ENCODE measurements at places on chromosomes 4 and X. TPM values are rescaled to one million over a fixed set of nuclear protein-coding genes. Genes with fewer than 3 reads are reported as not detected.

GRCh38 chr4:127982445-127982844, 17.2 kb downstream of the ABHD18 start:
- DNase-seq: no peak

DNA sequence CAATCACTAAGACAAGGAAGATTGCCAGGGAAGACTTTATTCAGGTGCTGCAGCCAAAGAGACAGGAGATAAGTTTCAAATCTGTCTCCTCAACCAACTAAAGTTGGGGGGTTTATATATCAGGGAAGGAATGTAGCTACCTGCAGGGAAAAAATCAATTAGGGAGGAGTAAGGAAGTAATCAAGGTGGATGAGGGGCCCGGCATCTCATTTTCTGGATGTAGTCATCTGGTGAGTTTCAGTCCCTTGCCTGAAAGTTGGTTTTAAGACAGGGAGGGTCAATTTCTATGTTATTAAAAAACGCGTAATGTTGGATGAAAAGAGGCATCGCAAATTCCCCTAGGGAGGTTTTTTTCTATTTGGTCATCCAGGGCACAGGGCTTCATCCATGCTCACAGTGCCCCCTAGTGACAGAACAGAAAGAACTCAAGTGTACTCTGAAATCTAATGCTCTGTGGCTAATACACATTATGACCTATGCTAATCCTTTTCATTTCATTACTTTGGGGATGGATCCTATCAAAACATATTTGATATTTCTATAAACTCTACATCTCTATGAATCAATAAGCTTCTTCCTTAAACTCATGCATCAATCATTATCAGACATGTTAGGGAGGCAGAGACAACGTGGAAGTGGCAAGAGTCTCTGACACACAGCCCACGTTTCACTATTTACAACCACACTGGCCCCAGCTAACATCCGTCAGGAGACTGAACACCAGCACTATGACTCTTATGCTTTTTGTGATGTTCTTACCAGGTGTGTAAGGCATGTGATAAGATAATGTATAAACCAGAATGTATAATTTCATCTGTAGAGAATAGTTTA, 1577.0 kb upstream of the TENM3 start:
- no peak for DNase-seq

DNA sequence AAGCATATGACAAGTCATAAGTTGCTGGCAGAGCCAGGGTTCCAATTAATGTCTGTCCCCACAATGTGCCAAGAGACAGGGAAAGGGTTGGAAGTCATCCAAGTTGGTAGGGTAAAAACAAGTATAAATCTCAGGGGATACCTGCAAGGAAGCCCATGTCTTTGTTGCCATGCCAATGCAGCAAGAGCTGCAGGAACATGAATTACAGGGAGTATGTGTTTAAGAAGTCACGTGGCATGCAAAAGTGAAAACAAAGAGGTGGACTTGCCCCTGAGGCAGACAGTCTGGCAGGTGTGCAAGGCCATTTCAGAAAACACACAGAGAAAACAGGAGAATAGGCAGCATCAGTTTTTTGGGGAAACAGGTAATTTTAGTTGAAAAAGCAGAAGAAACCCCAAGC, 29.4 kb downstream of the C4orf51 start:
- DNase-seq: no peak

DNA sequence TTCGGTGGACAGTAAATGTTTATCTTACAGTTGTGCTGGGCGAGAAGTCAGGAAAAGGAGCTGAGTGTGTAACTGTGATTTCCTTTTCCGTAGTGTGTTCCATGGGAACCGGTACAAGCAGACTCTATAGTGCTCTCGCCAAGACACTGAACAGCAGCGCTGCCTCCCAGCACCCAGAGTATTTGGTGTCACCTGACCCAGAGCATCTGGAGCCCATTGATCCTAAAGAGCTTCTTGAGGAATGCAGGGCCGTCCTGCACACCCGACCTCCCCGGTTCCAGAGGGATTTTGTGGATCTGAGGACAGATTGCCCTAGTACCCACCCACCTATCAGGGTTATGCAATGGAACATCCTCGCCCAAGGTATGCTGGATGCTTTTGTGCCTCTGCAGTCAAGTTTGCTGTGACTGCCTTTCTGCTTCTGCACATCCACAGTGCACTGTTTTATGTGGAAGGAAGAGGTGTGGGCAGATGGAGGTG, 27.4 kb downstream of the NOCT start:
- DNase-seq: no peak

GRCh38 chrX:9253211-9253610, 211.6 kb upstream of the TBL1X start:
- no peak for DNase-seq

DNA sequence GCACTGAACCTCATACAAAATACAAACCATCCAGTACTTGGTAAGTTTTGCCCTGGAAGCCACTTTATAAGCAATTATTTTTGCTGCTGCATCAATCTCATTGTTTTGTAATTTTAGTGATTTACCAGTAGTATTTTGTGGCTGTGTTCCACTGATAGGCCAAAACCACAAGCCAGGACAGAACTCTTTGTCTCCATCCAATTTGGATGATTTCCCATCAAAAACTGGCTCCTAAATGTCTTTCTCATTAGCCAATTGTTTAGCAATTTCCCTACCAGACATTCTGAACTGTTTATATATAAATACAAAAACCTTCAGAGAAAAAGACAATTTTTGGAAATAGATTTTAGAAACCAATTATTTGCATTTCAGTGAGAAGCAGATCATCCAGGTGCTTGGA, 4.4 kb downstream of the GSPT2 start:
- DNase-seq: no peak

GRCh38 chrX:13852001-13852695, 35.3 kb upstream of the GPM6B start:
- DNase-seq: no peak

DNA sequence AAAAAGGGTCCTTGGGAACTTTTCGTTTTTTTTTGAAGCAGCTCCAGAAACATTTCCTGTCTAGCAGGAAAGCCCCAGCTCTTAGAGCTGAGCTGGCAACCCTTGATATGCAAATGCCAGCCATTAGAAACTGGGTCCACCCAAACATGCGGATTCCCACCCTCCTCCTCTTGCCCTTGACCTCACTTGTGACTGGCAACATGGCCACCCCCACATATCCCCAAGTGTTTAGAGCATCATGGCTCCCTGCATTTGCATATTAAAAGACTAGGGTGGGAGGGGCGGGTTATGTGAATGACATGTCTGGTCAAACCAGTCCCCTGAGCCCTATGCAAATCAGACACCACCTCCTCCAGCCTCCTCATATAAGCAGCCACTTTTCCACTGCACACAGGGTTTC, 671.1 kb downstream of the FAT4 start:
- no peak for DNase-seq

DNA sequence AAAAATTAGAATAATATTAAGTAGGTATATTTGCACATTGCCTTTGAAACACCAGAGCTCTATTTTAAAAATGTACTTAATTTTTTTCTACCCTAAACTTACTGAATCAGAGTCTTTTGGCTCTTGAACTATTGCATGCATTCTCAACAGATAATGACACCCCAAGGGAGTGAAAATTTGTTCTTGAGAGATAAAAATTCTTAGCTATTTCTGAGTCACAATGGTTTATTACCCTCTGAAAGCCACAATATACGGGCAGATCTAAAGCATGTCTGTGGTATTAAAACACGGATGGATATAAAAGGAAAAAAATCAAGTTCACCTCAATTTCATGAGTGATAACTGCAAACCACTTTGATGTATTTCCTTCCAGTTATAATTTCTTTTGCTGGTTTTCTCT, 636.3 kb upstream of the FTHL17 start:
- DNase-seq: no peak

- DNase-seq: no peak
These were observed 253.5 kb downstream of the PCDH10 start for GRCh38 chr4:133402616-133403015.

DNA sequence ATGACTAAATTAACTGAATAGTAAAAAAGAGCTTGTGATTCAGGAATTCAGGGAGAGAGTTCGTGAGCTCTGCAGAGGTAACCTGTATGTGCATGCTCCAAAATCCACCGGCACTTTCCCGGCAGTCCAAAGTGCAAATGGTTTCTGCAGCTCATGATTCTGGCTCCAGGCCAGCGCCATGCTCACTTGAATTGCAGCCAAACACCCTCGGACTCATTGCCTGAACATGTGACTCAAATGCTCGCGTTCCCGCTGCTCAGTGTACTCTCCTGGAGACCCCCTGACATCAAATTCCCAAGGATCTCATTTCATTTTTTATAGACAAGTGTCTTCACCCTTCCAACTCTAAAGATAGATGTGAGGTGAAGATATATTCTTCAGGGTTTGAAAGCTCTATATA, 44.1 kb upstream of the SH3RF1 start:
- DNase-seq: peak; percentile 93

DNA sequence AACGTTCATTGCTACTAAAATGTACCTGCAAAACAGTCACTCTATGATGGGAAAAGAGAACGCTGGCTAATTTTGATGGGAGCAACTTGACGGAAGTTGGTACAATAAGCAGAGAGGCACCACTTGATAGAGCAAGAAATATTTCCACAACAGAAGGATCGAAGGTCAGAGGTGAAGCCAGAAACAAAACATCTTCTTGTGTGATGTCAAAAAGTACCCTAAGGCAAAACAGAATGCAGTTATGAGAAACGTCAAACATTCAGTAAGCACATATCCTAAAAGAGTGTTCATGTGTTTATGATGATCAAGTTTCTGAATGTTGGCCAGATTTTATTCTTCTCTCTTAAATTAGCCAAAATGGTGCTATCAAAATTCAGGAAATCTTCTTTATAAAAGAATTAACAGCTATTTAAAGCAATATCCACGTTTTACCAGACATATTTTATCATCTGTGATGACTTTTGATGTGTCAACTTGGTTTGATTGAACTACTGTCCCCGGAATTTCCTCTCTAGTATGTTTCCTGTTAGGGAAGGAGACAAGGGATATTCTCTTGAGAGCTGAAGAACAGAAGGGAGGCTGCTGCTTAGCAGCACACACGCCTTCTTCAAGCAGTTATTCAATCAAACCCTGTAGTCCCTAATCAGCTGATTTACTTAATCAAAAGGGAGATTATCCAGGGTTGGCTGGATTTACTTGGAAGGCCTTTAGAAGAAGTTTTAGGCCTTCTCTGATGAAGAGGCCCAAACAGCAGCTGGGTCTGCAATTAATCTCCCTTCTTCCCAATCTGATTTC, 15.7 kb downstream of the AASDH start:
- DNase-seq: no peak

DNA sequence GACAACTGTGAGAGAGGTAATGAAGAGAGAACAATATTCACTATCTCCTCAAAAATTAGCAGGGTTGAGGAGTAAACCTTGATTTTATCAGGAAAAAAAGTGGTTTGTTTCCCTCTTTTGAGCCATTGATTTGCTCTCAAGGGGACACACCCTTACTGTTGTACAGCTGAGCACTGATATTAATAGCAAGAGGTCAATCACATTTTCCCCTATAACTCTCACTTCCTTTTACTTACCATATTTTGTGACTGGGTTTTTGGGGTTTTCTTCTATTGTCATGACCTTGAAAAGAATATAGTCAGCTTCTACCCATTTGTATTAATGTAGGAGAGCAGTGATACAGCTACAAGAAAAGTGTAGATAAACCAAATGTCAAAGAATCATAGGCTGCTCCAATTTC, 70.2 kb upstream of the LONRF3 start:
- DNase-seq: no peak

DNA sequence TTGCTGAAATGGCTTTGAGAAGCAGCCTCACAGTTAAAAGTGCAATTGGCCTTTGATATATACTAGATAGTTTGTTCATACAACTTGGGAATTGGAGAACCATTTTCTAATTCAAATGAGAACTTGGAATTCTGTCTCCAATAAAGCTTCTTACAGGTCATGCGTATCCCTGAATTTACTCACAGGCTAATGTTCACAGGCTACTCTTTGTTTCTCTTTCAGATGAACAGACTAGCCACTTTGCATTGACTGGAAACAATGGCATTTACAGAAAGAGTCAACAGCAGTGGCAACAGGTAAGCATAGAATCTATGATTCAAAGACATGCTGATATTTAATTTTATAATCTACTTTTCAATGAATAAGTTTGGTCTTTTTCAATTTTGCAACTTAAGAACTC, 13.5 kb downstream of the AFF1 start:
- DNase-seq: no peak

GRCh38 chr4:107037199-107037584, 1.1 kb upstream of the DKK2 start:
- peak; percentile 8 for DNase-seq

DNA sequence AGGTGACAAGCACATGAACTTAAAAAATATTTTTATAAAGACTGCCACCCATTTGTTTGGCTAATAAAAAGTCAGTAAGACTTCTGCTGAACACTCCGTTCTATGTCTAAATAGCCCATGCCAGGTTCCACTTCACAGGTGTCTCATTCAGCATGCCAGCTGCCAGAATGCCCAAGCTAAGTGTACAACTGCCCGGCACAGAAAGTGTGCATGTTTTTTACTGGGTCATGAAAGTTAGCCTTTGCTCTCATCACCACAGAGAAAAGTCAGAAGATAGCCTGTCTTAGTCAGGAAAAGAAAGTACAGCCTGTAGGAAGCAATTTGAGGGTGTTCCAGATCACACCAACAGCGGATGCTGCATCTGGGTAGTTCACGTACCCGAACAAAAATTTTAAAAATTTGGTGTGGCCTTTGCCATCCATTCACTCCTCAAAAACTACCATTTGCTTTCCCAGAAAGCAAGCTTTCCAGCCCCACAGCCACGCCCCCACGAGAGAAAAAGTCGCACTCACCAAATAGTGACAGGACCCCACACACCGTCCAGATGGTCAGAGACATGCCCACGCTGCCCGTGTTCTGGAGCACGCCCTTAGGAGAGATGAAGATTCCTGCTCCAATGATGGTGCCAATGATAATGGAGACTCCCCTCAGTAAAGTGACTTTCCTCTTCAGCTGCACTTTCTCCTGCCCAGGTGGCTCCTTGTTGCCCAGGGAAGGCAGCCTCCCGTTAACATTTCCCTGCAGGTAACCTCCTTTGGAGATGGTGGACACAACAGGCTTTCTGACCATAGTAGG, 671 bp downstream of the SLC7A11 start:
- no peak for DNase-seq

Gene NLGN4X
- total RNA-seq: 1.7 TPM

Gene CABS1
- not detected for total RNA-seq

Gene CFAP47
- not detected for total RNA-seq

Gene L1CAM
- 7.1 TPM for total RNA-seq

Gene FGFBP1
- total RNA-seq: 12.6 TPM

Gene WDFY3
- total RNA-seq: 58.8 TPM

Gene NPY5R
- total RNA-seq: not detected

Gene LUZP4
- not detected for total RNA-seq

Gene N4BP2
- 19.5 TPM for total RNA-seq
